Tongue (tissue), 3 donors: ENCODE measurements at places on chromosomes 16 and 17. TPM values are rescaled to one million over a fixed set of nuclear protein-coding genes. Genes with fewer than 3 reads are reported as not detected.

- no peak for DNase-seq
These were observed 452.6 kb upstream of the CDH11 start for GRCh38 chr16:65574326-65574966.

GRCh38 chr17:14997290-14997689 lies 267.8 kb downstream of the PMP22 start:
- no peak for DNase-seq

DNA sequence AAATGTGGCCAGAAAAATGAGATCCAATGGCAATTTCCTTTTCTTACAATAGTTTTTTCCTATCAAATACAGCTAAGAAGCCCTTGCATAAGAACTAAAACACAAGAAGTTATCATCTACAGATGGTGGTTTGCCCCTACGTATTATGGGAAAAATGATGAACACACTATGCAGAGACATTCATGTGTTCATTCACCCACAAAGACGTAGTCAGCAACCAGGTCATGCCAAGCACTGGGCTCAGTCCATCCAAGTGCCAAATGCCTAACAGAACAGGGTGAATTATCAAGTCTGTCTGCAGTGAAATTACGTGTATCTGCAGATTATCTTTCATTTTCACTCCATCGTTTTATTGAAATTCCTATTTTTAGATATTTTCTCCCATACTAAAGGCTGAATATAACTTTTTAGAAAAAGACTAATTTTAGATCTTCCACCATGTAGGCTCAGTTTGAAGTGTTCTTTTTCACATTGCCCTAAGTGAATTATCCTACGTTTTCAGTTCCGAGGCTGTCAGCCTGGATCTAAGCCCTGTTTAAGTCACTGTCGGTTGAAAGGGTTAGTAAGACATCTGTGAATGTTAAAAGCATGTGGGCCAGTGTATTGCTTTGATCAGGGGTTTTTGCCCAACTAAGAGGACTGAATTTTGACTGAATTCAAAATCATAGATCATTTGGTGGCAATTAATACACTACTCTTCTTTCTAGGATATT lies 78.1 kb upstream of the DHX40 start:
- DNase-seq, result no peak

DNA sequence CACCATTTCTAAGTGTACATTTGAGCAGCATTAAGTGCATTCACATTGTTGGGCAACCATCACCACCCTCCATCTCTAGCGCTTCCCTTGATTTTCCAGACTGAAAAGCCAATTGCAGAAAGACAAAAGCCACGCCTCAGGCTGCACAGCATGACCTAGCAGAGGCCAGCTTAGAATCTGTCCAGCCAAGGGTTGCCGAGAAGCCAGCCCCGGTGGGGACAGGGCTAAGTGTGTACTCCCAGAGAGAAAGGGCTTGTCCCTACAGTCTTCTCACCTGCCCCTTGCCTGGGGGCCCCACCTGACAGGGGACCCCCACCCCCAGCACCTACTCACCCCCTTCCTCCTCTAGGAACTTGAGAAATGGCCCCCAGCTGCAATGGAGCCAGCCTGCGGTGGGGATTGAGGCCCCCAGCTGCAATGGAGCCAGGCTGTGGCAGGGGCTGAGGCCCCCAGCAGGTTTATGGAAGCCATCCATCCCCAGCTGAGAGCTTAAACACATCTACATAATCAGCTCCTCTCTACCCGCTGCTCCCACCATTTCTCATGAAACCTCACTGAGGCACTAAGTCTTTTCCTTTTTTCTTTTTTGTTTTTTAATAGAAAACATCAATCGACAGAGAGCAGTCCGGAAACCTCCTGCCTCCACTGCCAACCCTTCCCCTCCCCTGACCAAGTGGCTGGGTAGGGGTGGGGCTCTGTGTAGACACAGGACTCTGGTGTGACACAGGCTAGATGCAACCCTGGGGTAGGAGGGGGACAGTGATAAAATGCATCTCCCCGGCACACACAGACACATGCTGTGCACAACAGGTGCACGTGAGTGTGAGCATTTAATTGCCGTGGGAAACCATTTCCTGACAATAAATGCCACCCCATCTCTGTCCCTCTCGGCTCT lies 77.9 kb downstream of the CCT6B start:
- no peak for DNase-seq

- DNase-seq, result no peak
These were observed 54.9 kb downstream of the SIAH1 start for GRCh38 chr16:48330189-48330840.

DNA sequence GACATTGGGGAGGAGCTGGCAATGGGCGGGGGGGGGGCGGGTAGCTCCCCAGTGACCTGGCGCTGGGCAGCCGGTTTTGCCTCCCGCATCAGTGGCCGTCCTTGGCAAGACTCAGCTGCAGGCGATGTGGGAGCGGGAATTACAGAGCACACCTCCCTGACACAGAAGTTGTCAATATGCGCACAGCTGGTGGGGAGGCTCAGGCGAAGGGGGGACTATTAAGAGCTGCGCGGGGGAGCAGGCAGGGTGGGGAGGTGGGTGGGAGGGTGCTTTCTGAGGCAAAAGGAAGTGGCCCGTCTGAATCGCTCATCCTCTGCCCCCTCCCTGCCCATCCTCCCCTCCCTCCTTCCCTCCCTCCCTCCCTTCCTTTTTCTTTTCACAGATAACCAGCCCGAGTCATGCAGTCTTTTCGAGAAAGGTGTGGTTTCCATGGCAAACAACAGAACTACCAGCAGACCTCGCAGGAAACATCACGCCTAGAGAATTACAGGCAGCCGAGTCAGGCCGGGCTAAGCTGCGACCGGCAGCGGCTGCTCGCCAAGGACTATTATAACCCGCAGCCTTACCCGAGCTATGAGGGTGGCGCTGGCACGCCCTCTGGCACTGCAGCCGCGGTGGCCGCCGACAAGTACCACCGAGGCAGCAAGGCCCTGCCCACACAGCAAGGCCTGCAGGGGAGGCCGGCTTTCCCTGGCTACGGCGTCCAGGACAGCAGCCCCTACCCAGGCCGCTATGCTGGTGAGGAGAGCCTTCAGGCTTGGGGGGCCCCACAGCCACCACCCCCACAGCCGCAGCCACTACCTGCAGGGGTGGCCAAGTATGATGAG lies 44.0 kb downstream of the SREBF1 start:
- DNase-seq, result peak; percentile 79

The RASD1 gene
- total RNA-seq, result 14.5 TPM

The SGCA gene
- 148 TPM for total RNA-seq

The CMTM1 gene
- total RNA-seq, result 6.4 TPM

The KCNH4 gene
- not detected for total RNA-seq

The SPIRE2 gene
- 2.5 TPM for total RNA-seq

The TMC6 gene
- total RNA-seq, result 16.8 TPM

The HOXB7 gene
- total RNA-seq, result 0.51 TPM

The CTRB2 gene
- not detected for total RNA-seq
